ENCODE measurements at places on chromosomes 1 and 21.

DNA sequence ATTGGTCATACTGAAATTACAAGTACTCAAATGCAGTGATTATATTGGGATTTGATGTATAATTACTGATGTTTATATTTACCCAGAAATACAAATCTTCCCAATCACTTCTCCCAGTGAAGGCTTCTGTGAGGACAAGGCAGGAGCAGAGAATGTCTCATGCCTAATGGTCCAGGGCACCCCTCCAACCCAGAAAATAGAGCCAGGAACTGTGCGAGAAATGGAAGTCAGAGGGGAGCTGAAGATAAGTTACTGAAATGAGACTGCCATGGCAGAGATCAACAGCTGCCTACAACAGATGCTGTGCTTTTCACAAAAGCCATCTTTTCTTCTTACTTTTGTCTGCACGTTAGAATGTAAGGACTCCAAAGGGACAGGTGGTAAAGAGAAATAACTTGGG is 171.2 kb downstream of the TTLL7 start:
- no peak for DNase-seq

- no peak for DNase-seq
These were observed 16.0 kb upstream of the EPS15 start for GRCh38 chr1:51535006-51535592.

- DNase-seq, result no peak
These were observed 55.2 kb downstream of the FGGY start for GRCh38 chr1:59352065-59352464.

- DNase-seq, result no peak
These were observed 16.7 kb downstream of the TFAP2E start for GRCh38 chr1:35589516-35590427.

GRCh38 chr21:35051287-35051818 is 2.3 kb upstream of the RUNX1 start:
- no peak for DNase-seq
